ENCODE measurements at places on chromosomes 16 and 17. TPM values are rescaled to one million over a fixed set of nuclear protein-coding genes. Genes with fewer than 3 reads are reported as not detected.

The TM4SF5 gene
- total RNA-seq: 0.61 TPM

The UTS2R gene
- not detected for total RNA-seq

The SALL1 gene
- total RNA-seq: not detected

The PTGES3L gene
- 0.52 TPM for total RNA-seq

The GUCY2D gene
- total RNA-seq: 0.03 TPM

The PRR15L gene
- total RNA-seq: 54.3 TPM

The SPECC1 gene
- total RNA-seq: 15.8 TPM

The CHP2 gene
- total RNA-seq: 0.56 TPM

The UQCRC2 gene
- total RNA-seq: 150 TPM

The MT4 gene
- total RNA-seq: not detected
